ENCODE measurements at places on chromosomes 7 and 10.

DNA sequence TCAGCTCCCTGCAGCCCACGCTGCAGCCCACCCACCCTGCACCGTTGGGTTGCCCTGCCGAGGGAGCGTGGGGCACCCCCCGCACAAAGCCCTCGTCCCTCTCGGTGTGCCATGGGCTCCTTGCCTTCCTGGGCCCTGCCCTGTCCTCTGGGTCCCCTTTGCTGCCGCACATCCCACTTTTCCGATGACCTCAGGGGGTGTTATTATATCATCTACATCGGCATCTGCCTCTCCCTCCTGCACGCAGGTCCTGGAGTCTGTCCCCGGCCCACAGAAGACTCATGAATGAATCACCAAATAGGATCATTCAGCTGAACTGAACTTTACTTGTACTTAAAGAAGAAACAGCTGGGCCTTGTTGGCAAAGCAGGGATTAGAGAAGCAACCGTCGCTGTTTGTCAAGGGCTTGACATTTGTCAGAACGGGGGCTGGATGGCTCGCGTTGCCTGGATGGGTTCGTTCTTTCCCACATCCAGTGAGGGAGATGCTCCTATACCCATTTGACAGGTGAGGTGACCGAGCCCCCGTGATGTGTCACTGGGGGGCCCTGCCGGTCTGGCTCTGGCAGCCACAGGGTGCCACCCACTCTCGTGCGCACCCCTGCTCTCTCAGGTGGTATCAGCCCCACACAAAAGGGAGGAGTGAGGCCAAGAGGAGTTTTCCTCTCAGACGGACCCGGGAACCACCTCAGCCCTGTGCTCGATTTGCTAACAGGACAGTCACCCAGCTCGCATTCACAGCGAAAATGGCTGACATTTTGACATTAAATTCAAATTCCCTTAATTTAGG, 58.6 kb upstream of the EBF3 start:
- DNase-seq = no peak

GRCh38 chr10:64708884-64709681, 1187.9 kb downstream of the REEP3 start:
- no peak for DNase-seq

DNA sequence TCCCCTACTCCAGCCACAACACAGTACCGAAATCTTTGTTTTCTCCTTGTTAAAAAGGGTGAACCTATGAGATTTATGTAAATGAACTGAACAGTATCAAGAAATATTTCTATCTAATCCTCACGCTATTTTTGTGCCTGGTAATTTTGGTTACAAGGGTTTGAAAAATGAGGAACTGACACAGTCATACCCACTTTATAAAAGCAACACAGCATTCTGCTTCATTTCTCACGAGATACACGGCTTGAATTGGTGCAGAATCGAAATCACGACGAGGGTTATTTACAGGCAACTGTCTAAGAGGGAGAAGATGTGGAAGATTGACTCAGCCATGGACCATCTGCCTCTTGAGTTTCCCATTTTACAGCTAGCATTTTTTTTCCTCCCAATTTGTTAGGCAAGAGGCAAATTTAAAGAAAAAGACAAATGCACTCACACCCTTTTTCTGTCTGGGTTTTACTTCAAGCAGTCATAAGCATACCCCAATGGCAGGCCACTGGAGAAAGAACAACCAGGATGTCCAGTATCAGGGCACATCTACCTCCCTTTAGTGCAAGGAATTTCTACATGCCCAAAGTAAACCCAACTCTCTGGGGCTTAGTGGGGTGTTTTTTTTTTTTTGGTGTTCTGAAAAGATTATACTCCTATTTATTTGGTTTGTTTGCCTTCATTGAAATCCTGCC, 108.1 kb downstream of the ITGB8 start:
- no peak for DNase-seq

- DNase-seq = no peak
Observed at GRCh38 chr7:100975371-100975821, 6.0 kb downstream of the MUC12 start.

Data from stimulated activated CD4-positive, alpha-beta T cell treated with anti-CD3 and anti-CD28 coated beads, Interleukin-2, amount 100 ng/mL, for 4 hours (primary cell).